CD8-positive, alpha-beta T cell (primary cell): ENCODE measurements at places on chromosomes 16 and 17. TPM values are rescaled to one million over a fixed set of nuclear protein-coding genes. Genes with fewer than 3 reads are reported as not detected.
A peak's percentile ranks its signal among the peaks of the same experiment; 100 is the strongest.

DNA sequence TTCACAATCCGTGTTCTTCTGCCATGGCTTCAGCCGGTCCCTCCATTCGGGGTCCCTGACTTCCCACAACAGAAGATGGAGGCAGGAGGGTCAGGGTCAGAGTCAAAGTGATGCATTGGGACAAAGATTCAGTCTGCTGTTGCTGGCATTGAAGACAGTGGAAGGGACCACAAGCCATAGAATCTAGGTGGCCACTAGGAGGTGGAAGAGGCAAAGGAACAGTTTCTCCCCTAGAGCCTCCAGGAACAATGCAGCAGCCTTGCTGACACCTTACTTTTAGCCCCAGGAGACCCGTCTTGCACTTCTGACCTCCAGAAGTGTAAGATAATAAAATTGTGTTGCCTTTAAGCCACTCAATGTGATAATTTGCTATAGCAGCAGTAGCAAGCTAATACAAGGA lies 55.9 kb downstream of the MFSD11 start:
- no peak for DNase-seq

GRCh38 chr16:1045993-1046911 lies 26.3 kb upstream of the SSTR5 start:
- DNase-seq: no peak

- DNase-seq: no peak
Observed at GRCh38 chr17:15273141-15273793, 8.1 kb upstream of the PMP22 start.

- no peak for DNase-seq
Observed at GRCh38 chr17:17871913-17872312, 35.1 kb upstream of the SREBF1 start.

- DNase-seq: no peak
Observed at GRCh38 chr17:67649891-67650290, 67.8 kb upstream of the NOL11 start.

FAM171A2 gene
- 0.44 TPM for total RNA-seq

DNA sequence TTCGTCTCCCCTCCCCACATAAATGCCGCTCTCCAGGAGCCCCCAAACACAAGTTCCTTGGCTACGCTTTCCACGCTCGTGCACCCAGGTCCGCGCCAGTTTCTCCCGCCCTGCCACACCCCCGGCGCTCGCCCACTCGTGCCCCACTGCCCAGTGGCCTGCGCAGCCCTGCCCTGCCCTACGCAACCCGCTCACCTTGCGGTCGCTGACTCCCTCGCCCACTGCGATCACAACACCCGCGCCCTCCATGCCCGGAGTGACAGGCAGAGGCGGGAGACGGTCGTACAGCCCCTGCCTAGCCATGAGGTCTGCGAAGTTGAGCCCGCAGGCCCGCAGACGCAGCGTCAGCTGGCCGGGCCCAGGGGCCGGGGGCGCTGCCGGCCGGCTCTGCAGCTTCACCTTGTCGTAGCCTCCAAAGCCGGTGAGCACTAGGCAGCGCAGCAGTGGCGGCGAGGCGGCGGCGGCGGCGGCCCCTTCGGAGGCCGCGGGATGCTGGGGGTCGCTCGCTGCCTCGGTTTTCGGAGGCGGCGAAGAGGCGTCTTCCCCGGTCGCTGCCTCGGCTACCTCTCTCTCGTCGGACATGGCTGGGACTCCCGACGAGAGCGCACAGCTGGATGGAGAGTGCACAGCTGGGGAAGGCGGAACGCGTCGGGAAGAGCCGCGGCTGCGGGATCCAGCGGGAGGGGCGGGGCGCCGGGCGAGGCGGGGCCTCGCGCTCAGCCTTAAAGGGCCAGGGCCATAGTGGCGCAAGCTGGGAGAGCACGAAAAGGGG lies at the start of gene VAT1:
TSS of gene VAT1 (minus strand) at position 645 of the 772 bp plus-strand sequence. CDS start at position 582, 63 bp downstream.
- DNase-seq: no peak

DNA sequence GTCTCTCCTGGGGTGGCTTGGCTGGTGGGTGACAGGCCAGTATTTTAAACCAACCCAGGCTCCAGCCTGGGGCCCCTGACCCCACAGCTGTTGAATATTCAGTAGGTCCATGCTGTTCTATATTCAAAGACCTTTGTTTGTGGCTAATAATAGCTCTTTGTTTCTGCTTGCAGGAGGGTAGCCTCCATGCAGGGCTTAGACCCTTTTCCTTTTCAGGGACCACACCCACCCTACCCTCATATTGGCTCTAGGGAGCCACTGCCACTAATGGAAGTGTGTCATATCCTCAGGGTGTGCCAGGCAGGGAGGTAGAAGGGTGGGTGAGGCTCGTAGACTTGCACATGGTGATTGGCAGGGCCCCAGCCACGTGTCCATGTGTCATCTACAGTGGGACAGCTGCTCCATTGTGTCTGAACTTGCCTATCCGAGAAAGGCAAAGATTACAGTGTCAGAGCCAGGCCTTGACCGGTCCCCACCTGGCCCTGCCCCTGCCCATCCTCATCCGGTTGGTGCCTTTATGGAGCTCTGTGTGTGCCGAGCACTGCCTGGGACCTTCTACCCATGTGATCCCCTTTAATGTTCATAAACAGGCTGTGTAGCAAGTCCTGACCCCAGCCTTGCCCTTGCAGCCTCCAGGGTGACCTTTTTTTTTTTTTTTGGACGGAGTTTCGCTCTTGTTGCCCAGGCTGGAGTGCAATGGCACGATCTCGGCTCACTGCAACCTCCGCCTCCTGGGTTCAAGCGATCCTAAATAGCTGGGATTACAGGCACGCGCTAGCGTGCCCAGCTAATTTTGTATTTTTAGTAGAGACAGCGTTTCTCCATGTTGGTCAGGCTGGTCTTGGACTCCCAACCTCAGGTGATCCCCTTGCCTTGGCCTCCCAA lies 22.1 kb downstream of the TMC7 start:
- DNase-seq: no peak

- no peak for DNase-seq
Observed at GRCh38 chr16:3762107-3762750, 44.9 kb upstream of the TRAP1 start.

DNA sequence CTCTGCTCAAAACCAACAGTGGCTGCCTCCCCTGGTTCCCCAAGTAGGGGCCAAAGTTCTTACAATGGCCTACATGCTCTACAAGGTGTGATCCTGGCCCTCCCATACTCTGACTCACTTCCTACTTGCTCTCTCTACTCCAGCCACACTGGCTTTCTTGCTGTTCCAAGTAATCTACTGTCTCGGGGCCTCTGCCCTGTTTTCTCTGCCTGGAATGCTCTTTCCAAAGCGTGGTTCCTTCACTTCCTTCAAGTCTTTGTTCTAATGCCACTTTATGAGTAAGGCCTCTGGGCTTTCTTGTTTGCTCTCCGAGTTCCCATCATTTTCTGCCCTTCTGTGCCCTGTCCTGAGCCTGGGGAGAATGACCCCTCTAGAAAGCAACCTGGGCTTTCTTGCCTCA lies 4.1 kb upstream of the CDH3 start:
- no peak for DNase-seq

GRCh38 chr16:88357317-88358022 lies 25.3 kb upstream of the ZNF469 start:
- DNase-seq: no peak

GRCh38 chr17:72850410-72851118 lies 241.9 kb downstream of the SLC39A11 start:
- no peak for DNase-seq

DNA sequence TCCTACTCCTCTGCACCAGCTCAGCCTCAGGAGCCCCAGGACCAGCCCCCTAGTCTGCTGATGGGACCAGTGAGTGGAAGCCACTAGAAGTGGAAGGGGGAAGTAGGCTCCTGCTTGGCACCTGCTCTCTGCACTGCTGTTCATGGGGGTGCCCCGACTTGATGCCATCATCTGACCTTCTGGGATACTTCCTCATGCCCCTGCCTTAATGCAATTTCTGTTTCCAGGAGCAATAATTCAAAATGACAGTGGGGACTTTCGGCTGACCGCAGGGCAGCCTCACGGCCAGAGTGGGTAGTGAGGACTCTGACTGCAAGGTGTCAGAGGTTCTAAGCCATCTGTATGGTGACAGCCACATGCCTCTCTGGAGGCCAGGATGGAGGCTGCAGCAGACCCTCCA lies 196.4 kb upstream of the WSCD1 start:
- no peak for DNase-seq

SCNN1G gene
- not detected for total RNA-seq

BAIAP3 gene
- total RNA-seq: 13.8 TPM

- no peak for DNase-seq
Observed at GRCh38 chr16:75002474-75002873, 3.6 kb downstream of the ZNRF1 start.

- no peak for DNase-seq
Observed at GRCh38 chr16:88010343-88010967, 59.2 kb downstream of the BANP start.

TBC1D3E gene
- total RNA-seq: not detected

EPN3 gene
- not detected for total RNA-seq

DNA sequence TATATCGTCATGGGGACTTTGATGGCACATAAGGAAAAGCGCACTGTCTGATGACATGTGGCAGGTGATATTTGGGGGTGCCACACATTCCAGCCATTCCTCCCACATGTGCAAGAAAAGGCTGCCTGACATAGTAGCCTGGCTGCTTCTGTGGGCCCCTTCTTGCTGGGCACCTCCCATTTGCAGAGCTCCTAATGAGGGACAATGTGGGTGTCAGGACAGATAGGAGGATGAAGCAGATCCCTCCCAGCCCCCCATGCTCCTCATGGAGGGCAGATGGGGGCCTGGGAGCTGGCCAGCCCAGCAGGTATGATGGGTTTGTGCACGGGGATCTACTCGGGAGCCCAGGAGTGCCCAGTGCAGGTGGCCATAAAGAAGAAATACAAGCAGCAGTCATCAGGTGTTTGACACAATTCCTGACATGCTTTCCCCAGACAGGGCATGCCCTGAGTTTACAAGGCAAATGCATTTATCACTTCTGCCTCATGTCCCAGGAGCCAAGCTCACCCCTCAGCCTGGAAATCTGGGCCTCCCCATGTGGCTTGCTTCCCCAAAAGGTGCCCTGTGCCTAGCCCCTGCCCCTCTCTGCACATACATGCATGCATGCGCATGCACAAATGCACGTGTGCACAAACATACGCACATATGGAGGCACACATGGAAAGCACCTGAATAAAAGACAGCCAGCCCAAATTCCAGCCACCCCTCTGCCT lies 260.6 kb upstream of the RPL38 start:
- no peak for DNase-seq

DNA sequence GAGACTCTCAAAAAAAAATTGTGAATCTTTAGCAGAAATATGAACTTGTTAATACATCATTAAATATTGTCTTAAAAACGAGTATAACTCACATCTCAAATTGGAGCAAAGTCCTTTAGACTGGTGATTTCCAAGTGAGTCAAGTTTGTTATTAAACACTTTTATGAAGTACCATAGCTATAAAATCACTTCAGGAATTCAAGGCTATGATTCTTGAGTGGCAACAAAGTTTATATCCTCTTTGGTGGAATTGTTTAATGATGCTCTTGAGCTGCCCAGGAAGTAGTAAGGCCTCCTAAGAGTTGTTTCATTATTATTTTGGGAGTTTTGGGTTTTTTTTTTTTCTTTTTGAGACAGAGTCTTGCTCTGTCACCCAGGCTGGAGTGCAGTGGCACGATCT lies 16.7 kb upstream of the BLMH start:
- DNase-seq: no peak

TP53TG3 gene
- not detected for total RNA-seq

DNA sequence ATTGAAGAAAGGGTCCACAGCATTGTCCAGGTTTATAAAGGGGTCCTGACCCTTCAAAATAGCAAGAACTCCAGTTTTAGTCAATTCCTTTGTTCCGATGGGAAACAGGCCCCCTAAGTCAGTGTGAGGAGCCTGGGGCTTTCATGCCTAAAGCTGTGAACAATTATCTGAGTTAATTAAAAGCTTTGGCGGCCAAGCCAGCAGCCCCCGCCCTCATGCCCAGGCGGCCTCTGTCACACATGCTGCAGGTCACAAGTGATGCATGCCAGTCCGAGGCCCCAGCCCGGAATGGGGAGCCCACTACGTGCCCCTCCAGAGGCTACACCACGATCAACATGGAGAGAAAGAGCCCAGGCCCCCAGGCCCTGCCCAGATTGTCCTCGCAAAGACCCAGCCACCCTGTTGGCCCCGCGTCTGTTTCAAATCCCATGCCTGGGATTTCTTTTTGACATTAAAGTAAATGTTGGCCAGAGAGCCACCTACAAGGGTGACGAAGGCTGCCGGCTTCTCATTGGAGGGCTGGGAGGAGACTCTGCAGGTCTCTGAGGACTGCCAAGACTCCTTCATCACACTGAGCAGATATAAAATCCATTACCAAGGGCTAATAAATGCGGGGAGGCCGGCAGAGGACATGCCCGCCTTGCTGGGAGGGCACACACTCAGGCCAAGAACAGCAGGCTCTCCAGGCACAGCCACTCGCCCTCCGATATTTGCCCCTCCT lies 14.5 kb upstream of the PITPNM3 start:
- DNase-seq: no peak

GPS2 gene
- 128 TPM for total RNA-seq

G6PC1 gene
- not detected for total RNA-seq

DNA sequence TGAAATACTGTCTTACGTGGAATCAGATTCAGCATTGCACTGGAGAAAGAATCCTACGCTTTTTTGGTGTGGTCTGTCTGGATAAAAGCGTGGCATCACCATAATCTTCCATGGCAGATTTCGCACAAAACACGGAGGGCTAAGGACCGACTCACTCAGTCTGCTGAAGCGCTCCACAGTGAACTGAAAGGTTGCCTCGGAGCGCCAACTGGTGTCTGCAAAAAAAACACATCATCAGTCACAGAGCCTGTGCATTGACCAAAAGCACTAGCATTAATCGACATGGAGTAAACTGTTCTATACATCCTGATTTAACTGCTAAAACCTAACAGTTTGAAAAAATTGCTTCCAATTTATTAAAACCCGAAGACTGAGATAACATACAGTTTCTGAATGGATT lies 40.5 kb downstream of the USP7 start:
- DNase-seq: no peak

- peak; percentile 62 for DNase-seq
Observed at GRCh38 chr17:44216173-44216572, 3.3 kb downstream of the UBTF start.

- peak; percentile 3 for DNase-seq
Observed at GRCh38 chr17:60128171-60128859, 21.5 kb upstream of the CA4 start.

DNA sequence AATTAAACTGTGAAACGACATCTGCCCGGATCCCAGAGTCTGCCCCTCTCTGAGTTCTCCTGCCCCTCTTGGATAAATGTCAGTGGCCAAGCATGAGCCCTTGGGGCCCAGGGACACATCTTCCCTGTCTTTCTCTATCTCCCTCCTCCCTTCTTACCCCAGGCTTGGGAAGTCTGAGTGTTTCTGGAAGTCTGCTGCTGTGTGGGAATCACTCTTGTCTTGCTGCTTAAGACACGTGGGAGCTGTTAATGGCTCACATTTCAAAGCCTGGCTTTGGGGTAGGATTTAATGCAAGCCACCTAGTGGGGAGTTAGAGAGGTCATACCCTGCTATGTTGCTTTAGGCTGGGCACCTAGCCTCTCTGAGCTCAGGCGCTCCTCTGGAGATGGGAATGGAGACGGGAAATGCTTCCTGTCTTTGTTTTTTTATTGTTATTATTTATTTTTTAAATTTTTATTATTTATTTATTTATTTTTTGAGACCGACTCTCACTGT lies 218.5 kb upstream of the CIBAR2 start:
- DNase-seq: no peak
